ENCODE measurements at places on chromosomes 11 and 22.

- no peak for DNase-seq
Observed at GRCh38 chr11:115761817-115762216, 257.6 kb upstream of the CADM1 start.

DNA sequence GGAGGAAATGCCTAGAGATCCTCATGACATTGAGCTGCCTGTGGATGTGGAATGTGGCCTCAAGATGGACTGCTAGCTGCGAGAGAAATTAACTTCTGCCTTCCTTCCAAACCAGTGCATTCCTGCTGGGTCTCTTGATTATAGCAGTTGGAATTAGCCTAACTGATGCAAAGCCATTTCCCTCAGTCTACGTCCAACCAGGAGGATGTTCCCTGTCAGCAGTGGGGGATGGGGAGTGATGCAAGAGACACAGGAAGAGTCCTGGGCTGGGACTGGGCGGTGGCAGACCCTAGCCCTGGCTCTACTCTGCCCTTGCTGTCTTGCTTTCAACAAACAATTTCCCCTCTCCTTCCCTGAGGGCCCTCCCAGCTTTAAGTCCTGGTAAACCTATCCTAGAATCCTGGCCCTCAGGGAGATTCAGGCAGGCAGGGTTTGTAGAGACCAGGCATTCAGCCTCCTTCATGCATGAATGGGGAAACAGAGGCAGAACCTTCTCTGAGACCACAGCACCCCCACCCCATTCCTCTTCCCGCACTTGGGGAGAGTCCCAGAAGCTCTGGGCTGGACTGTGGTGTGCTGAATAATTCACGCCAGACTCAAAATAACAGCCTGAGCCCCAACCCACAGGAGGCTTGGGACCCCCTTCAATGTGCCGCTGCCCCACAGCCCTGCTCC is 17.0 kb downstream of the C11orf96 start:
- no peak for DNase-seq

- DNase-seq = no peak
Observed at GRCh38 chr11:72446929-72447769, 12.8 kb upstream of the CLPB start.

DNA sequence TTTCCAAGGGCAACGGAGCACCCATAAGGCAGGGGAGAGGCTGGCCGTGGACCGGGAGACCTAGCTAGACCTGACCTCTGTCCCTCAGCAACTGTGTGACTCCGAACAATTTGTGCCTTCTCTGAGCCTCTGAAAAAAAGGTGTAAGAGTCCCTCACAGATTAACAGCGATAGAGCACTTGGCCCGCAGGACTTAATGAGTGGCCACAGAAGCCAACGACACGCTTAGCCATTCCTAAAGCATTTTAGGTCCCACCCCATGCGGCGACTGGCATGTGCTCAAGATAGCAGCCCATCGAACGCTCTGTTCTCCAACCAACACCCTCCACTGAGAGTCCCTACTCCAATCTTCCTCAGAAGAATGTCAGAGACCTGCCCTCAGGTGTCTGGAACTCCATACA is 1.5 kb downstream of the SULT4A1 start:
- DNase-seq = no peak

DNA sequence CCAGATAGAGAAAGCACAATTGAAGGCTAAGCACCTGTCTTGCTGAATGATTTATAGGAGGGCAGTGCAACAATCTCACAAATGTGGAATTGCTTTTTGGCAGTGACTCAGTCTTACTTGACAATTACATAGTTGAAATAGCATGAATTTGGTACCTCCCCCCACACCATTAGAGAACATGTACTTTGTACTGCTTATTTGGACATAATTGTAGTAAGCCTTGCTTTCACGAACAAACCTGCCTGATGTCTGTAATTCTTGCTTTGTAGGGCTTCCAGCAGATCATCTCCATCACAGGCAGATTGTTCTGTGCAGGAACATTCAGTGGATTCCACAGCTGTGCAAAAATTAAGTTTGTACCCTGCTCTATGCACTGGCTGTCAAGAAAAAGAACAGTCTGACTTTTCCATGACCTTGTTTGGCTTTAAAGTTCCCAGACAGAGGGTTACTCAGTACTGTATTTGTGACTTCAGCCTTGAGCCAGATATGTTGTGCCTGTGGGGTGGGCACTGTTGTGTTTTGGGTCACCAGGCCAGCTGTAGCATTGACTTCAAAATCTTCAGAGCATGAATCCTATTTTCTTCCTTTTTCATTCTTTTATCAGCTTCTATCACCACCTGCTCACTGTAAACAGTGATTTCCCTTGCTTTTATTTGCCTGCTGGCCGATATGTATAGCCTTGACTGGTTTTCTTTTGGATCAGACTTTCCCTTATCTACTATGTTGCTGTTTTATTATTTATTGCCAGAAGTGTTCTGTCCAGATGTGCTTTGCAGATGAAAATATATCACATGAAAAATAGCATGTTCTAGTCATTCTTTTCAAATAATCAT is 941.0 kb upstream of the CHORDC1 start:
- DNase-seq = no peak

GRCh38 chr22:37032535-37033460 is 13.3 kb downstream of the MPST start:
- no peak for DNase-seq

- DNase-seq = no peak
Observed at GRCh38 chr11:83151274-83151977, 5.5 kb upstream of the PCF11 start.

DNA sequence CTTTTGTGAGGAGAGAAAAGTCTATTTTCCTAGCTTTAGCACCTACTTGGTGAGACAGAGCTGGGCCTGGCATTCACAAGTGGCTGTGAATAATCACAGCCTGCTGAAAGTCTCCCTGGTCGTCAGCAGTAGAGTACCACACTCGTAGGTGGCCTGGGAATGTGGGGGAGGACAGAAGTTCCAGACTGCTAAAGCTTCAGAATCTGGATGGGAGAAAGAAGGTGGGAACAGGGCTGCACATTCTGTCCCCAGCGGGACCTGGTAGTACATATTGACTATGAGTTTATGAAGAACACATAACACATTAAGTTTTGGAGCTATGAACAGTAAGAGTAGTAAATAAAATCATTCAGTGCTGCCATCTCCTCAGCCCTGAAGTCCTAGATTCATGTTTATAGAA is 19.0 kb upstream of the LIMK2 start:
- DNase-seq = no peak

- DNase-seq = no peak
Observed at GRCh38 chr22:25358421-25359170, 139.2 kb downstream of the CRYBB2 start.

- no peak for DNase-seq
Observed at GRCh38 chr11:123405123-123405592, 24.9 kb upstream of the GRAMD1B start.

- DNase-seq = no peak
Observed at GRCh38 chr22:44845191-44845590, 92.8 kb downstream of the ARHGAP8 start.

DNA sequence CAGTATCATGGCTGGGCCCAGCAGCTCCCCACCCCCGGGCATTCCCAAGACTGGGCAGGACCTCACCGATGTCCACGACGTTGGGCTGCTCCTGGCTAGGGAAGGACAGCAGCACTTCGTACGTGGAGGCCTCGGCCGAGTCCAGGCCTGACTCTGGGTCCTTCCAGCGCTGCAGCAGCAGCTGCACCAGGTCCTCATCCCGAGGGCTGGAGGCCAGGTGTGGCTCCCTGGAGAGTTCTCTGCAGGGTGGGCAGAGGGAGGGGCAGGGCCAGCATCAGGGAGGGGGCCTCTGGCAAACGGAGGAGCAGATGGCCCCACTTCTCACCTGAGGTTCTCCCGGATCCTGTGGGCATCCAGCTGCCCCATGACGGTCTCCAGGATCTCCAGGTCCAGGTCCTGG is 341 bp downstream of the NAALADL1 start:
- no peak for DNase-seq

GRCh38 chr11:2139621-2140337 is 590 bp upstream of the IGF2 start:
- no peak for DNase-seq

DNA sequence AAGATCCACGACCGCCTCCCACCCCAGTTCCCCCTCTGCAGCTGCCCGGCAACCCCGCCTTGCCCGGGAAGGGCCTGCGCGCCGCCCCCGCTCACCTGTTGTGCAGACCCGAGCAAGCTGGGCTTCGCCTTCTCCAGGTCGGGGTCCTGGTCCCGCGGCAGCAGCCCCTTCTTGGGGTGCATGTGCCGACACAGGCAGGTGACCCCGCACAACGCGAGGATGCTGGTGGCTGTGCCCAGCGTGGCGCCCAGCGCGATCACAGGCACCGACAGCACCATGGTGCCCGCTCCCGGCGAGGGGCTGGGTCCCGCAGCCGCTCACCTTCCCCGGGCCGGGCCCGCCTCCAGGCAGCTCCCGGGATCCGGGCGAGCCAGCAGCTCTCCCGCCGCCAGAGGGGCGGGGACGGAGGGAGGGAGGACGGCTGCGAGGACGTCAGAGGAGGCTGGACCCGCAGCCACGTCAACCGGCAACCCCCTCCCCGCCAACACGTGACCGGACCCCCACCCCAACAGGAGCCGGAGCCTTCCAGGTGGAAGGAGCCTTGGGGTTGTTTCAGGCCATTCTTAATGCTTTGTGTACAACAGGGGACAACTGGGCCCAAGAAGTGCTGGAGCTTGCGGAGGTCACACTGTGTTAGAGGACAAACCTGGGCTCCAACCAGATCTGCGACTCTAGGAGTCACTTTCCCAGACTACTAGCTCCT is at the start of gene SYT13:
TSS of gene SYT13 (minus strand) at position 412 of the 703 bp plus-strand sequence. CDS start at position 278, 134 bp downstream.
- no peak for DNase-seq

- DNase-seq = no peak
Observed at GRCh38 chr11:81222491-81222890, 1511.2 kb downstream of the FAM181B start.

DNA sequence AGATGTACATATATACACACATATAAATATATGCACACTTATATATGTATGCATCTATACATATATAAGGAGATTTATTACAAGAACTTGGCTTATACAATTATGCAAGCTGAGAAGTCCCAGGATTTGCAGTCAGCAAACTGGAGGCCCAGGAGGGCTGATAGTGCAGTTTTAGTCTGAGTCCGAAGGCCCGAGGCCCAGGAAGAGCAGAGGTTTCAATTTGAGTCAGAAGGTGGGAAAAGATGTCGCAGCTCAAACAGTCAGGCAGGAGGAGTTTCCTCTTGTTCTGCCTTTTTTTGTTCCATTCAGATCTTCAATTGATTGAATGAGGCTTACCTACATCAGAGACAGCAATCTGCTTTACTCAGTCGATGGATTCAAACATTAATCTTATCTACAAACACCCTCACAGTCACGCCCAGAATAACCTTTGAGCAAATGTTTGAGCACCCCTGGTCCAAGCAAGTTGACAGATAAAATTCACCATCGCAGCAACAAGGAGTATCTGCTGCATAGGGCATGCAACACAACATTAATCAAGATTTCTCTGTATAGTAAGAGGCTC is 4.0 kb upstream of the SGSM1 start:
- DNase-seq = no peak

GRCh38 chr11:86490582-86490981 is 115.9 kb downstream of the CCDC81 start:
- no peak for DNase-seq

DNA sequence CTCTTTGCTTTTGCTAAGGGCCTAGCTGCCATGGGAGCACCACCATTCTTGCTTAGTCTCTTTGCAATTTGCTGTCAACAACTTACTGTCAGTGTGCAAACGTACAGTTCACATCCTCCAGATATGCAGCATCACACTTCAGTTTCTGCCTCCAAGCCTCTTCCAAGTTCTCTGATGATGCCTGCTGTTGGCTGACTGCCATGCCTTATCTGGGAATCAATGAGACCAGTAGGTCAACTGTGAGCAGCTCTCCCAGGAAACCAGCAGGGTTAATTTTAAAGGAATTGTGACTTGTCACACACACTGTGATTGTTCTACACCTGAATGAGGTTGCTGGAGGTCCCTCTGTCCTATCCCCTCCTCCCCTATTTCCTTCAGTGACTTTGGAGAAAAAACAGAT is 56.0 kb downstream of the COPB1 start:
- no peak for DNase-seq

GRCh38 chr22:41348964-41349484 is 32.7 kb upstream of the TEF start:
- no peak for DNase-seq

GRCh38 chr11:109963101-109963500 is 130.1 kb upstream of the ZC3H12C start:
- DNase-seq = no peak

GRCh38 chr22:23684026-23684425 is 6.8 kb upstream of the RGL4 start:
- no peak for DNase-seq

GRCh38 chr11:32829680-32830412 is at the start of gene PRRG4:
TSS of gene PRRG4 (plus strand) at chr11:32829927. CDS start at chr11:32830530, 603 bp downstream.
- DNase-seq = peak; percentile 54

DNA sequence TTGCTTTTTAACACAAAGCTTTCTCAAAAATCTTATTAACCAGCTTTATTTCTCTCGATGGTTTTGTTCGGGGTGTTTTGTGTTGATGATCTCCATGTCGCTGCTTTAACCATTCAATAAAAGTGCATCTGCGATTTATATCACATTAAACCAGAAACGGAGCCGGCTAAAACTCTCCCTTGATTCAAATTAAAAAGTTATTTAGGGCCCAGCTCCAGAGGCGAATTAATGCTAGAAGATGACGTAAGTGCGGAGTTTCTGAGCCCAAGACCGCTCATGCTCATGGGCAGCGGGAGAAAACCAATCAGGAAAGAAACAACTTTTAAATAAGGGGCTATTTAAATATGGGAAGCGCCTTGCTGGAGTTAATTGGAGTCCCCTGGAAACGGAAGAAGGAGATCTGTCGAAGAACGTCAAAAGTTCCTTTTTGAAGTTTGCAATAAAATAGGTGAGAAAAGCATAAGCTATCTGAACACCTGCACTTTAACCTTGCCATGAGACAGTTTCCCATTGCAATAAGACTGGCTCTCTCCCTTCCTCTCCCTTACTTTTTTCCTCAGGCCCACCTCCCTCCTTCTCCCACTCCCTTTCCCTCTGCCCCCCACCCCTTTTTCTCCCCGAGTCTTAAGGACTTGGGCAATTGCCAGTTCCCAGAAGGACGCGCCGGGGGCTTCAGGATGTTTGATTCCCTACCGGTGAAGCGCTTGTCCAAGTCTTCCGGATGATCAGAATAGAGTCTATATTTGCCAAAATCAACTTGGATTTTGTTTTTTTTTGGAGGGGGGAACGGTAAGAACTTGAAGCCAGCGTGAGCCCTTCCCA is 1.9 kb upstream of the DBX1 start:
- no peak for DNase-seq

- DNase-seq = no peak
Observed at GRCh38 chr11:83628622-83629355, 342.6 kb upstream of the CCDC90B start.

GRCh38 chr11:102017026-102017425 is 30.2 kb upstream of the CFAP300 start:
- DNase-seq = no peak

GRCh38 chr11:92711926-92712325 is 257.5 kb upstream of the MTNR1B start:
- no peak for DNase-seq

DNA sequence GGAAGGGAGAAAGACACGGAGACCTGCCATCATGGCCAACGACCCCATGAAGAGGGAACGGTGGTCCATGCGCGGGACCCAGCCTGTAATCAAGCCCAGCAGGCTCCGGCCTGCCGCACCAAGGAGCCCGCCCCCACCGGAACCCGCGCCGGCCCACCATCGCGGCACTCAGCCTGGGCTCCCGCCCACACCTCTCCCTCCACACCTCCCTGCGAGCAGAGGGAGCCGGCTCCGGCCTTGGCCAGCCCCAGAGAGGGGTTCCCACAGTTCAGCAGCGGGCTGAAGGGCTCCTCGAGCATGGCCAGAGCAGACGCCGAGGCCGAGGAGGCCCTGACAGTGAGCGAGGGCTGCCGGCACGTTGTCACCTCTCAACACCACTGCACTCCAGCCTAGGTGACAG is 1302.8 kb upstream of the CNTN5 start:
- no peak for DNase-seq
